Activated CD8-positive, alpha-beta memory T cell treated with anti-CD3 and anti-CD28 coated beads, Interleukin-2, amount 50 U/mL, for 48 hours (primary cell): ENCODE measurements at places on chromosomes 1 and 21.
A peak's percentile ranks its signal among the peaks of the same experiment; 100 is the strongest.

GRCh38 chr1:31576201-31576669, at the start of gene TINAGL1:
Gene TINAGL1, plus strand, starts transcription at chr1:31576515. Its CDS starts 634 bp downstream, at chr1:31577149.
- peak; percentile 46 for DNase-seq

- no peak for DNase-seq
Measured at GRCh38 chr1:109799445-109799844, 35.7 kb upstream of the EPS8L3 start.

DNA sequence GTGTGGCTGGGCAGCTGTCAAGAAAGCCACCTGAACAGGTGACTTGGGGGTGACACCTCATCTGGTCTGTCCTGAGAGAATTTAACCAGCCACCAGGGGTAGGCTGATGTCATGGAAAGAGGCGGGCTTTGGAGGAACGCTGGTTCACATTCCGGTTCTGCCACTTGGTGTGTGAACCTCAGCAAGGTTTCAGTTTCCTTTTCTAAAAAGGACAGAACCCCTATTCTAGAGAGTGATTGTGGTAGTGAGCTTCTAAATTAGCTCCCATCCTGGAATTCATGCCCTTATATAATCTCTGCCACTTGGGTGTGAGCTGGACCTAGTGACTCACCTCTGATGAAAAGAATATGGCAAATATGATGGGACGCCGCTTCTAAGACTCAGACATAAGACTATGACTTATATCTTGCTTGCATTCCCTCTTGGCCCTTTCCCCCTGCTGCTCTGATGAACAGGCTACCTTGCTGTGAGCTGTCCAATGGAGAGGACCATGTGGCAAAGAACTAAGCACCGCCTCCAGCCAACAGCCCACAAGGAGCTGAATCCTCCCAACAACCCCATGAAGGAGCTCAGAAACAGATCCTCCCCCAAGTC, 332.1 kb downstream of the RRAGC start:
- peak; percentile 64 for DNase-seq

DNA sequence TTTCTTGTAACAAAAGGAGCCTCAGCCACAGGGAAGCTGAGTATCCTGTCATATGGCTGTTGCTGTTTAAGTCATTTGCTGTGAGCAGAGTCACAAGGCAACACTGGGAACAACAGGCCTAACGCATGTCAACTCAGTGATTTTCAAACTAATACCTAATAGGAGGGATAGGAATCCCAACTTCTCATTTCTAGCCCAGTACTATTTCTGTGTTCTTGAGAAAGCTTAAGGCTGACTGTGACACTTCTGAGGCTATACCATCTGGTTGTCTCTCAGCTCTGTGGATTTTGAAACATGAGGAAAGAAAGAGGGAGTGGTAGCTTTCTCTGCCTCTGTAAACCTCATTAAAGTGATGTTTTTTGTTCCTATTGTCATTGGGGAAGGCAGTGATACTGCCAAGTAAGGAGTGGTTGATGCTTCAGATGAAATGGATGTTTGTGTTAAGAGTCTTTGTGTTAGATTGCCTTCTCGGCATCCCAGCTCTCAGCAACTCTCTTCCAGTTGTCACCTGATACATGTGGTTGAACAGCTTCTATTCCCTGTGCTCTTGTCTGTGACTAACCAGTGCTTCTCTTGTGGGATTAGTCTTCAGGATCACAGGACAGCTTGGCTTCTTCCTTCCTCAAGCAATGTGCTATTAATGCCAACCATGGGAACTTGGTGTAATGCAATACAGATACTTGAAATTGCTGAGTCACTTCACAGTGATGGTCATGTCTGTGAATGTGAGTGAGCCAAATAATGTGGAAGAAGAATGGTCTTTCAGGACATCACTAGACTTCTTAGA, 166.8 kb upstream of the IVNS1ABP start:
- no peak for DNase-seq

DNA sequence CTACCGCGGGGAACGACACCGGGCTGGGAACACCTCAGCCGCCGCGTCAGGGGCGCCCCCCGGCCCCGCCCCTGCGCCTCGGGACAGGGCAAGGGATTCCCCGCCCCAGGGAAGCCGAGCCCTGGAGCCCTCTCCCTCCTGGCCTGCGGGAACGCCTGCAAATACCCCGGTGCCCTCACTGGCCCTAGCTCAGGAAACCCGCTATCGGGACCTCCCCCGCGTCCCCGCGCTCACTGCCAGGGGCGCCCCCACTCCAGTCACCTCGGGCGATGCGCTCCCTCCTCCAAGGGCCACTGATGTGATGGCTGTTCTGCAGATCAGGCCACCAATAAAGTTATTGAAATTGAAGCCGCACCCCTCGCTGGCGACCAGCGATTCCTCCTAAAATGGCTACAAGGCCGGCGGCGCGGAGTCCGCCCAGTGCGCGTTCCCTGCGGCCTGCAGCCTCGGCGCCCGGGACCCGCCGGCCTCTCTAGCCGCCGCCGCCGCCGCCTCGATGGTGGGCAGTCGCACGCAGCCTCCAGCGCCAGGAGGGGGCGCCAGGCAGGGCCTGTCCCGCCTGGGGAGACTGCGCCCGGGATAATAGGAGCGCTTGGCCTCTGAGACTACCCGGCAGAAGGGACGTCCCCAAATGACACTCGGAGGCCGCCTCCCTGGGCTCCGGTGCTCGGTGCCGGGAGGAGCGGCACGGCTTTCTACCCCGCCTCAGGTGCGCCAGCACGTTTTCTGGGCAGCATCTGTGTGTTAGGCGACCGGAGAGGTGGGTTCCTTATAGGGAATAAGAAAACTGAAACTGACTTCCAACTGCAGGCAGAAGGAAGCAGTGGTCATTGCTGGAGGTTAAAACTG, at the start of gene PRKAB2:
Gene PRKAB2 (minus strand): TSS at position 303 of the 849 bp plus-strand sequence. CDS start 326 bp downstream, outside the sequence.
- peak; percentile 95 for DNase-seq

DNA sequence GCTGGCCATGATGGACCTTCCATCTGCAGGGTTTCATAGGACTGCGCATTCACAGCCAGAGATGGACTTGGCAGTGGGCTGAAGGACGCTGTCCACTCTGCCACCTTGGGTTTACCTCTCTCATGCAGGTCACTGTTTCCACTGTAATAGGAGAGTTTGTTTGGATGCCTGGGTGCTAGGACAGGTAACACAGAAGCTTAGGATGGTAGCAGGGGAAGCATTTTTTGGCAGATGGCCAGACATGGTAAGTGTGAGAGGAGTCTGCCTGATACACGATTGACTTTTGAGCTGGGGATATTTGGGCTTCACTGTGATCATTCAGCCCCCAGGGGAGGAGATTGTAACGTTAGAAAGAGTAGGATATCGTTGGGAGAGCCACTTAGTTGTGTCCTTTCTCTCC, 11.8 kb downstream of the PSEN2 start:
- DNase-seq = no peak

GRCh38 chr1:205668951-205669340, 11.4 kb downstream of the SLC45A3 start:
- DNase-seq = no peak

GRCh38 chr1:208808301-208808700, 564.1 kb upstream of the PLXNA2 start:
- no peak for DNase-seq

DNA sequence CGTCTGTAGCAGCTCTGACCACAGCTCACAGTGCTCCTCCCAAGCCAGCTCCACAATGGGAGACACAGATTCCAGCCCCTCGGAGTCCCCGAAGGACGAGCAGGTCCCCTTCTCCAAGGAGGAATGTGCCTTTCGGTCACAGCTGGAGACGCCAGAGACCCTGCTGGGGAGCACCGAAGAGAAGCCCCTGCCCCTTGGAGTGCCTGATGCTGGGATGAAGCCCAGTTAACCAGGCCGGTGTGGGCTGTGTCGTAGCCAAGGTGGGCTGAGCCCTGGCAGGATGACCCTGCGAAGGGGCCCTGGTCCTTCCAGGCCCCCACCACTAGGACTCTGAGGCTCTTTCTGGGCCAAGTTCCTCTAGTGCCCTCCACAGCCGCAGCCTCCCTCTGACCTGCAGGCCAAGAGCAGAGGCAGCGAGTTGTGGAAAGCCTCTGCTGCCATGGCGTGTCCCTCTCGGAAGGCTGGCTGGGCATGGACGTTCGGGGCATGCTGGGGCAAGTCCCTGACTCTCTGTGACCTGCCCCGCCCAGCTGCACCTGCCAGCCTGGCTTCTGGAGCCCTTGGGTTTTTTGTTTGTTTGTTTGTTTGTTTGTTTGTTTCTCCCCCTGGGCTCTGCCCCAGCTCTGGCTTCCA, 22.9 kb upstream of the VPS13D start:
- DNase-seq = no peak

GRCh38 chr1:109484519-109484975, 842 bp downstream of the ATXN7L2 start:
- no peak for DNase-seq

DNA sequence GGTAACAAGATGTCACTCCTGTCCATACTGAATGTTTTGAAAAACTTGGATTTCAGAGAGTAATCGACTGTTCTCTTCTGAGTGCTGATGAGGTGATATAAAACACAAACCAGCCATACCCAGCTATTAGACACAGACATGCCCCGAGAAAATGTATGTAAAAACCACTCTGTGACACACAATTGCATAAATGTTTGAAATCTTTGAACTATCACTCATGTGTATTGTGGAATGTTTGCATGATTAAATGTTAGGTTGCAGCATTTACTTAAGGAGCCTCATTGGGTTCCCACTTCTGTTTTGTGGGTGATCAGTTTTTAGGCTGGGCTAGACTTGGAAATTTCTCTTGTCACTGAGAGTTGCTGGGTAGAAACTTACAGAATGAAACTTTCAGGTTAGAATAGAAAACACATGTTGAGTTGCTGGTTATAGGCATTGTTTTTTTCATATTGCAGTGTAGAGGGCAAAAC, 270.4 kb upstream of the B3GALT2 start:
- no peak for DNase-seq

DNA sequence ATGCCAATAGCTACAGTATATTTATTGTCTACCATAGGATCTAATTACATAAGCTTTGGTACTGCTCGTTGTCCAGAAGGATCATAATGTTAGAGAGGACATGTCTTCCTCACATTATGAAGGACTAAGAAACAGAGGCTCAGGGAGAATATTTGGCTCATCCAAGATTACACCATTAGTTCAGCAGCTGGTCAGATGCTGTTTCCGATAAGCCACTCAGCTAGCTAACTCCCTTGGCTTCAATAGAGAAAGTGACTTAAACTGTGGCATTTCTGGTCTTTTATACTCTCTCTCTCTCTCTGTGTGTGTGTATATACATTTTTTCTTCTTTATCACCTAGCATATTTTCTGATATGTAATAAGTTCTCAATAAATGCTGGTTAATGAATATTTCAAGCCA, 70.4 kb downstream of the DDR2 start:
- no peak for DNase-seq

DNA sequence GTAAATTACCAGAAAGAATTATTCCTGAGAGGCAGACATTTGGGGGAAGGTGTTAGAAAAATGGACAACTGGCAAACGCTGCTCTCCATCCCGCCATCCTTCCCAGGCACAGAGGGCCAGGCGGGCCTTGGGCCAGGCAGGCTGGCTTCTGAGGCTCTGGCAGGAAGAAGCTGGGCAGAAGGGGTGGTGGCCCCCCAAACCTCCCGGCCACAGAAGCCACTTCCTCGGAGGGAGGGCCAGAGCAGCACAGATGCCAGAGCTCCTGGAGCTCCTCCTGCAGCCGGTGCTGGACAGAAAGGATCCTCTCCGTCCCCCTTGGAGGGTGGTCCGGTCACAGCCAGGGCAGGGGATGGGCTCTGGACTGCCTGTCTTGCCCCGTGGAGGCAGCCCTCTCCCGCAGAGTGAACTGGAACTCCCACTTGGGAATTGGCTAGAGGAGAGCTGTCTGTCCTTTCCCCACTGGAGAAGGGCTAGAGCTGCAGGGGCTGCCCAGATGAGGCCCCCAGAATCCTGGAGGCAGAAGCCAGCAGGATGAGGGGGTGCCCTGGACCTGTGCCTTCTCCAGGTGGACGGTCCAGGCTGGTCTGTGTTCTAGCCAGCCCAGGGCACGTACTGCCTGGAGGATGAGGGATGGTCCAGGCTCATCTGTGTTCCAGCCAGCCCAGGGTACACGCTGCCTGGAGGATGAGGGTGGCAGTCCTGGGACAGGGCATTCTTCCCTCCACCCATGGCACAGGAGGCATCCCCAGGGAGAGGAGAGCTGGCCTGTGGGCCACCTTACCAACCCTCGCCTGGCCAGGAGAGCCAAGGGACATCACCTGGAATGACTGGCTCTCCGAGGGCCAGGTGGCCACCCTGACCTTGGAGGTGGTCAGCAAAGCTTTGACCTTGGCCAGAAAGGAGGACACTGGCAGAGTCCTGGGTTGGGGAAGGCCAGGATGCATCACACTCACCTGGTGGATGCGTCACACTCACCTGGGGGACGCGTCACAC, 47.4 kb upstream of the ACTRT2 start:
- DNase-seq = peak; percentile 44

DNA sequence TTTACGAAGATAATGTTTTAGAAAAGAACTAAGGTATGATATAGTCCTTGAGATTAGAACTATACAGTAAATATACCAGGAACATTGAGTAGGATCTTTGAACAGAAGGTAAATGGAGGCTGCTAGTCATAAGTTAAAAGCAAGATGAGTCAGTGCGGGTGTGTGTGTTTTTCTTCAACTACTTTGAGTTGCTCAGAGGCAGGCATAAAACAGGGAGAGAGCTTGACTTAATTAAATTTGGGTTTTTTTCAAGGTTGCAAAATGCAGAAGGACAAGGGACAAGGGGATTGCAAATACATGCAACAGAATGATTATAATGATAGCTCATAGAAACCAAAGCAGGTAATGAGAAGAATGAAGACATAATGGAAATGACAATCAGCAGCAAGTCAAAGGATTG, 815.1 kb downstream of the NCAM2 start:
- DNase-seq = no peak

DNA sequence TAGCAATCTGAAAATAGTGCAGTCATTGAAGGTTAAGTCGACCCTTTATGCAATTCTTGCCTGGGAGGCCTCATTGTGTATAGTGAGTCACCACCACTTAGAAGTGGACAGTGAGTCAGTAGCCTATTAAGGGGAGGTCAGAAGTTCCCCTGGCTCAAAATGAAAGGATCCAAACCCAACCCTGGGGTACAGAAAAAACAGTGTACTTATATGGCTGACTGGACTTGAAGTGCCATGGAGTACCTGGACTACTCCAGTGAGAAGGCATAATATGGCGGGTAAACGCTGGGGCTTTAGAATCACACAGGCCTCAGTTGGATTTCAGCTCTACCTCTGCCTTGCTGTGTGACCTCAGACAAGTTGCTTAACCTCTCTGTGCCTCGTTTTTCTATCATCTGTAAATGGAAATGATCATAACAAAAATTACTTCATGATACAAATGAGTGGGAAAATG, 2.2 kb upstream of the BCL9 start:
- DNase-seq = no peak

DNA sequence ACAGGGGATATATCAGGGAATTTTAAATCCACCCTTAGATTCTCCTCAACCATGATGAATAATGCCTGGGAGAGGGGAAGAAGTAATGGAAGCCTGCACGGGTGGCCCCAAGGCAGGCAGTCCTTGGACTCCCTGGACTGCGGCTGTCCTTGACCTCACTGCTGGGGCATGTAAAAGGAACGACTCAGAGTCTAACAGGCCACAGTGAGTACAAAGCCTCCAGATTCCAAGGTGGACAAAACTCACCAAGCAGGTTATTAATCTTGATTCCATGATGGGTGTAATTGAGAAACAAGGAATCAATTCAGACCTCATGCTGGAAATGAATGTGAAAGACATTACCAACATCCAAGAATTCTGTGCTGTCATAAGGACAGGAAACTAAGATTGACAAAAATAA, 13.0 kb upstream of the ARHGAP29 start:
- DNase-seq = no peak
